Aorta (tissue), 5 donors: ENCODE measurements at places on chromosomes 16 and 17. TPM values are rescaled to one million over a fixed set of nuclear protein-coding genes. Genes with fewer than 3 reads are reported as not detected.
A peak's percentile ranks its signal among the peaks of the same experiment; 100 is the strongest.

The GJD3 gene
- polyA plus RNA-seq = not detected

The KRT33B gene
- not detected for polyA plus RNA-seq

DNA sequence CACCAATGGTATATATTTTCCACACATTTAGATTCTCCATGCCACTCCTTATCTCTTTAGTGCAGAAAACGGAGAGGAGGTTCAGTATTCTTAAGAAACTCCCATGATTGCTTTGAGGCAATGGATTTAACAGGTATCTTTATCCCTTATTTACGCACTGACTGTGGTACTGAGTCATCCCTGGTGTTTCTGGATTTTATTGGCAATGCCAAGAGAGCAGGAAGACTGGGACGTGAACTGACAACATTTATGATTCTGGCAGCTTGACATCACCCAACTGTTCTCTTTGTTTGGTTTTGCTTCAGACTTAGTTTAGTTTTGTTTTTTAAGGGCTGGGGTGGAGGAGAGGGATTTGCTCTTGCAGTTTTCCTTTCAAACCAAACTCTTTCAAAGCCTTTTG lies 131.4 kb downstream of the WWOX start:
- no peak for DNase-seq

The CRISPLD2 gene
- 8.9 TPM for polyA plus RNA-seq

The SMIM36 gene
- not detected for polyA plus RNA-seq

- no peak for DNase-seq
Measured at GRCh38 chr16:68599586-68599985, 45.5 kb upstream of the CDH3 start.

The TP53TG3C gene
- polyA plus RNA-seq = not detected

GRCh38 chr16:10693889-10694288 lies 841 bp downstream of the TEKT5 start:
- no peak for DNase-seq

GRCh38 chr17:20896153-20896649 lies 146.6 kb downstream of the USP22 start:
- peak; percentile 53 for DNase-seq

The APRT gene
- polyA plus RNA-seq = 116 TPM

DNA sequence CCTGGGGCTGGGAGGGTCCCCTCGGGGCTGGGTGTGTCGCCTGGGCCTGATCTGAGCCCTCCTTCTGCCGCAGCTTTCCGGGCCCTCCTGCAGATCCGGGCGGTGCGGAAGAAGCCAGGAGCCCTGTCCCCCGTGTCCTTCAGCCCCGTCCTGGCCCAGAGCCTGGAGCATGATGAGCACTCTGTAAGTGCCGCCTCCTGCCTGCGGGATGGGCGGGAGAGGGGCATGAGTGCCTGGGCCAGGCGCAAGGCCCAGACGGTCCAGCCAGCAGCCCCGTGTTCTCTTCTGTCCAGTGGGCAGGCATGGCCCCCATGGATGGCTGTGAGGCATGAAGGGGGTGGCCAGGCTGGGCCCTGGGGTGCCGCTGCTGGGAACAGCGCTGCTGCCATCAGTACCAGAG lies 16.0 kb upstream of the NUDT16L1 start:
- no peak for DNase-seq

DNA sequence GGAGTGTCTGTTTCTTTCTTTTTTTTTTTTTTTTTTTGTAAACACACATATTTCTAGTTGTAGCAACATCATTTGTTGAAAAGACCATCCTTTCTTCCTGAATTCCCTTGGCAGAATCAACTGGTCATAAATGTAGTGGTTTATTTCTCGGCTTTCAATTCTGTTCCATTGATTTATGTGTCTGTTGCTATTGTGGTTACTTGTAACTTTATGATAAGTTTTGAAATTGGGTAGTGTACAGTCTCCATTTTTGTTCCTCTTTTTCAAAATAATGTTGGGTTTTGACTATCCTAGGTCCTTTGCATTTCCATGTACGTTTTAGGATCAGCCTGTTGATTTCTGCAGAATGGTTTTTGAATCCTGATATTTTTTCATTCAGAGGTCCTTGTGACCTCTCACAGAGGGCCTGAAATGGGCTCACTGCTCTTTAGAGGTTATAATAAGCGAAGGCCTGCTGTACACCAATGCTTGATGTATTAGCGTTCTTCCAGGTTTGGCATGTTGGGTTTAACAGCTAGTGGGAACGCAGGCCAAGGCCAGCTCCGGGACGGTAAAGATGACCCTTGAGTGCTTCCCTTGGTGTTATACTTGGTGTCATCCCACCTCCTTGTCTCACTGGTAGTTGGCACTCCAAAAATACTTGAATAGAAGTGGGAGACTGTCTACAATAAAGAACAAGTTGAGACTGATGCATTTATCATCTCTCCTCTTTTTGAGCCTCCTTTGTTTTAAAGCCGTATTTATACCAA lies 43.8 kb downstream of the ZNRF1 start:
- DNase-seq = no peak

The PRRT2 gene
- 36.6 TPM for polyA plus RNA-seq

GRCh38 chr17:45294506-45294905 lies 22.3 kb downstream of the MAP3K14 start:
- peak; percentile 49 for DNase-seq
